ENCODE measurements at places on chromosomes 3 and 15. TPM values are rescaled to one million over a fixed set of nuclear protein-coding genes. Genes with fewer than 3 reads are reported as not detected.

SLC7A14 gene
- total RNA-seq: 0.34 TPM

SLC15A2 gene
- 0.17 TPM for total RNA-seq

SLC27A2 gene
- total RNA-seq: 0.50 TPM

TMOD3 gene
- 23.7 TPM for total RNA-seq

C2CD4A gene
- not detected for total RNA-seq

C15orf62 gene
- not detected for total RNA-seq
